ENCODE measurements at places on chromosomes 7 and 10.

DNA sequence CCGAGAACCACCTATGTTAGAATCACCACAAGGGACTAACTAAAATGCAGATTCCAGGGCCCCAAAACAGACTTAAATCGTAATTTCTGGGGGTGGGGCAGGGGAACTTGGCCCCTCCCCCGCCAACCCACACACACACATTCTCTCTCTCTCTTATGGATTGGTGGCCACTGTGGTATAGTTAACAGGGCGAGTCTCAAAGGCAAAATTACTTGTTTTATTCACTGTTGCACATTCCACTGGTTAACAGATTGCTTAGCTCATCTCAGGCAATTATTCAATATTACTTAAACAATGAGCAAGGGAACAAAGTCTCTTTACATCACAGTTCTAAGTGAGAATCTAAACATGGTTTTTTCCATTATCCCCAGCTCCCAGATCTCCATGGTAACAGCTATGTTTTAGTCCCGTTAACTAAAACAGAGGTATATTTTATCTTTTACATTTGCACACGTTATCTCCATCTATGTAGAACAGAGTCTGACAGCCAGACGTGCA lies 38.5 kb downstream of the IGF2BP3 start:
- no peak for DNase-seq

- DNase-seq, result peak; percentile 25
These were observed 945 bp upstream of the RHEB start for GRCh38 chr7:151520419-151521261.

DNA sequence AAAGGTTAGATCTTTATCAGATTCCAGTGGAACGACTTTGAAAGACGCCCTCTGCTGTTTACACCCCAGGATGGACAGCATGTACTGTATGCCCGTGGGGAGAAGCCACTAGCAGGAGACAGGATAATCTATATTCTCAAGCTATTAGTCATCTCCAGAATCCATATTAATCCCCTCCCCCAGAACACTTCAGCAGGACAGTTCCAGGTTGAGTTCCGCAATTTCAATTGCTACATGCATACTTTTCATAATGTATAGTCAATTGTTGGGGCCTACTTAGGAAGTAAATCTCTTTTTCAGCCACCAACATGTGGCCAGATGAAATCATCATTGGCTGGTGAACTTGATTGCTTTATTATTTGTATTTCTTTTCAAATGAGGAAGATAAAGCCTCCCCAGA lies 313.1 kb upstream of the SMIM30 start:
- DNase-seq, result no peak

DNA sequence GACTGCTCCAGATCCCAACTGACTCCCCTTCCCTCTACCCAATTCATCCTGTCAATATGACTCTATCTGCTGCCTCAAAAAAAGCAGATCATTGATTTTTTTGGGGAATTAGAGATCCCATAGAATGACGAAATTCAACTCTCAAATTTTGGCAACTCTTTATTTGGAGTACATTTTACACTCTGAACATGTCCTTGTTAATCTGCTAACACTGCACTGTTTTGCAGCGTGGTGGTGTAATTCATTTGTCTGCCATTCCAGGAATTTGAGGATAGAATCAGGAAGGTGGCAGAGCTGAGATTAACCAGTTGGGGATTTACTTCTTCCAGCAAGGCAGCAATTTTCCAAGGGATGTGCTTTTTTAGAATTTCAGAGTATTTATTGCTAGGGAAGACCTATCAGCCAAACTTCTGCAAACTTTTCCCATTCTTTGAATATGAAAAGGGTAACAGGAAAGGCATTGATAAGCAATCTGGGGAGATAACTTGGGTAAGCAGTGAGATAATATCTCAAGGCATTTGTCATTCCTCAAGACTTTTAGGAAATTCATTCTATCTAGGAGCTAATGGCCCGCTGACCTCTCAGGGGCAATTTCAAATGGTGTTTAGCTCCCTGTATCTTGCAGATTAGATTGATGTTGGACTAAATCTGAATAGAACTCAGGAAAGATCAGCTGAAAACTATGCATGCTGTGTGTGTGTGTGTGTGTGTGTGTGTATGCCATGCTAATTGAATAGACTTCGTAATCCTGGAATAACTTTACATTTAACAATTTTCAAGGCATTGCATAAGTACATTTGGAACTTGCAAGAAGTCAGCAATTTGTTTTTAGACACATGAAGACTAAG lies 9.7 kb downstream of the BAMBI start:
- DNase-seq, result no peak

- DNase-seq, result no peak
These were observed 189.1 kb downstream of the SKAP2 start for GRCh38 chr7:26675143-26675887.

DNA sequence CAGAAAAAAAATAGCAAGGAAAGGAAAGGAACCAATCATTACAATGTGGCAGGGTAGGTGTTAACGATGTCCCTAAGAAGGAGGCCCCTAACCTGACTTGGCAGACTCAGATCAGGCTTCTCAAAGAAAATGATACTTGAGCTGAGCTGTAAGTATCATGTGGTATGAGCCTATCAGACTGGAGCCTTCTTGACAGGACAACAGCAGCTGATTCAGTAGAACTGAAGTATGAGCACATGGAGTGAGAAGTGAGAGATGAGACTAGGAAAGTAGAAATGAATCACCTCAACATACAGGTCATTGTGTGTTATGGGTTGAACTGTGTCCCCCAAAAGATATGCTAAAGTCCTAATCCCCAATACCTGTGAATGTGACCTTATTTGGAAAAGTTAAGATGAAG lies 66.3 kb downstream of the MTERF1 start:
- DNase-seq, result no peak

GRCh38 chr10:69398466-69398865 lies 18.3 kb downstream of the TACR2 start:
- no peak for DNase-seq

DNA sequence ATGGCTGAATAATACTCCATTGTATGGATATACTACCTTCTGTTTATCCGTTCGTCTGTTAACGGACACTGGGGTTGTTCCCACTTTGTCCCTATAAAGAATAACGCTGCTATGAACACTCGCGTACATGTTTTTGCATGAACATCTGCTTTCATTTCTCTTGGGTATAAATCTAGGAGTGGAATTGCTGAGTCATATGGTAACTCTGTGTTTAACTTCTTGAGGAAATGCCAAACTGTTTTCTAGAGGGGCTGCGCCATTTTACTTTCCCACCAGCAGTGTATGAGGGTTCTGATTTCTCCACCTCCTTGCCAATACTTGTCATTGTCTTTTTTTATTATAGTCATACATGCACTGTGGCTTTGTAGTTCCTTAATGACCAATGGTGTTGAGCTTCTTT lies 20.6 kb upstream of the RASSF4 start:
- no peak for DNase-seq

DNA sequence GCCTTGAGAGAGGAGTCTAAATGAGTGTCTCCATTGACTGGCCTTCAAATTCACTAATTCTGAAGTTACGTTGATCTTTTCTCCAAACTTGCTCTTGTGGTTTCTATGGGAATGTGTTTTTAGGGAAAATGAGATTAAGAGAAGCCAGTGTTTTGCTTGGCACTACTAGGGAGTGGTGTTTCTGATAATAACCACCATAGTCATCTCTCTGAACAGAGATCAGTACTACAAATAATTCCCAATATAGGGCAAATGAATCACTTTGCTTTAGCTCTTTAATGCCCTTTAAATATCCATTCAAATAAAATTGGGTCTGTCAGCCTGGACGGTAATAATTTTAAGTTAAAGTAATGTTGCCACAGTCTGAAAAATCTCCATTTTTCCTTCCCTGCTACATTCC lies 90.8 kb downstream of the NRF1 start:
- DNase-seq, result no peak

- no peak for DNase-seq
These were observed 17.8 kb downstream of the HDAC9 start for GRCh38 chr7:18513343-18513742.

DNA sequence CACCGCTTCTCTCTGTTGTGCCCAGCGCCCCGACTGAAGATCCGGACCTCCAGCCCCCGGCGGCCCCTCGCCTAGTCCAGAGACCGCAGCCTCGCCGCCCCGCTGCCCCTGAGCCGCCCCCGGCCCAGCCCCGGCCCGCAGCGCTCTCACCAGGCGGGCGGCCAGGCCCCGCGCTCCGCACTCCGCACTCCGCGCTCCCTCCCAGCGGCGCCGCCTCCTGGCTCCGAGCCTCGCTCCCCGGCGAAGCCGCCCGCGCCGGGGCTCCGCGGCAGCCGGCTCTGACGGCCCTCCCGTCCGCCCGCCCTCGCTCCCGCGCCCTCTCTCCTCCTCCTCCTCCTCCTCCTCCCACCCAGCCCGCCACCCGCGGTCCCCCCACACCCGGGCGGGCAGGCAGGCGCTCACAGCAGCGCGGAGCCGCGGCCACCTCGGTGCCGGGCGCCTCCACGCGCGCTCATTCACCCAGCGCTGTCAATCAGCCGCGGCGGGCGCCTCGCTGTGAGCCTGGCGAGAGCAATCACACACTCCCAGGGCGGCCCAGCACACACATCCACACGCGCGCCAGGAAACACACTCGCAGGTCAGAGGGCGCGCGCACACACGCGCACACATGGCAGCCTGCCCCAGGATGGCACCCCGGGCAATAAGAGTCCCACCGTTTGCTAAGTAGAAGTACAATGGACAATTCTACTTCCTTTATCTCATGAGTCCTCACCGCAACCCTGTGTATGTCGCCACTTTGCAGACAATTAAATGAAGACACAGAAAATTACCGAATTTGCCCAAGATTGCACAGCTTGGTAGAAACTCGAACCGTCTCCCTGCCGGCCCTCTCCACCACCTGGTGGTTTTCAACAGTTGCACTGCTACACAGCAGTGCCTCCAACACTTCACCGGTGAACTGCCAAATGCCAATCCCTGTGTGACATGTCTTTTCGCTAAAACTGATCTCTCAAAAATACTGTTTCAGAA lies at the start of gene PRRT4:
TSS of gene PRRT4 (minus strand) at position 280 of the 969 bp plus-strand sequence.
- no peak for DNase-seq

DNA sequence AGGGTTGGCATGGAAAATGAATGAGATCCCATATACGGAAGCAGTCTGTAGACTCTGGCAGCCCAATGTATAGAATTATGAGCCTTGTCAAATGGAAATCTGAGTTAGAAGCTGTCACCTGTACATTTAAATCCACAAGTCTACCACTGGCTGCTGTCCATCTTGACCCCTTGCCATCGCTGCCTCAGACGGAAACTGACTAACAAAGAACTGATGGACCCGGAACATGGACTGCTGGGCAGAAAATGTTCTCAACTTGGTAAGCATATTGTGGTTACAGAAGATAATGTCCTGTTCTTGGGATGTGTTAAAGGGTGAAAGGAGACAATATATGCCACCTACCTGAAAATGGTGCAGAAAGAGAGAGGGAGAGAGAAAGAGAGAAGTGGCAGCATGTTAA lies 37.5 kb downstream of the PARP12 start:
- DNase-seq, result no peak

- DNase-seq, result no peak
These were observed 27.0 kb downstream of the BLNK start for GRCh38 chr10:96244354-96244753.

GRCh38 chr10:21954690-21955089 lies 48.8 kb downstream of the DNAJC1 start:
- DNase-seq, result no peak

GRCh38 chr7:99642027-99642426 lies 25.3 kb downstream of the ZSCAN25 start:
- no peak for DNase-seq

DNA sequence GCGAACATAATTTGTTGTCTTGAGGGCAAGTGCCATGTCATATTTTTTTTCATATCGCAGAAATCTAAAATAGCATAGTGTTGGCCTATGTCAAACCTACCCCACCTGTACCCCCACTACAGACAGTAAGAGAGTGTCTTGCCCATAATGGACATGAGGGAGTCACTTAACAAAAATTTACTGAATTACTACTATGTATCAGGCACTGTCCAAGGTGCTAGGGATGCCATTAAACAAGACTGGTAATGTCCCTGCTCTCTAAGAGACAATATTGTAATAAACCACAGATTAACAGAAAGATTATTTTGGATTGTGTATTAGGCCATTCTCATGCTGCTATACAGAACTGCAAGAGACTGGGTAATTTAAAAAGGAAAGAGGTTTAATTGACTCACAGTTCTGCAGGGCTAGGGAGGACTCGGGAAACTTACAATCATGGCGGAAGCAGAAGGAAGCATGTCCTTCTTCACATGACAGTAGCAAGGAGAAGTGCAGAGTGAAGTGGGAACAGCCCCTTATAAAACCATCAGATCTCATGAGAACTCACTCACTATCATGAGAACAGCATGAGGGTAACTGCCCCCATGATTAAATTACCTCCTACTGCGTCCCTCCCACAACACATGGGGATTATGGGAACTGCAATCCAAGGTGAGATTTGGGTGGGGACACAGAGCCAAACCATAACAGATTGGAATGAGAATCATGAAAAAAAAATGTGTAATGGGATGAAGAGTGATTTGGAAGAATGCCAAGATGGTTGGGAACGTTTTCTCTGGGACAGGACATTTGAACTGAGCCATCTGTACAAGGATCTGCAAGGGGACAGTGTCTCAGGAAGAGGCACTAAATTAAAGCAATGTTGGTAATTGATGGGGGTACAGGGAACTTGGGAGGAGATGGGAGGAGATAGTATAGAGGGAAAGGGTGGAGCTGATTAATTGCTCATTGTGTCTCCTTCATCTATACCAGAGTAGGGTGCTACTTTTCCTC lies 108.5 kb downstream of the FAM107B start:
- no peak for DNase-seq

DNA sequence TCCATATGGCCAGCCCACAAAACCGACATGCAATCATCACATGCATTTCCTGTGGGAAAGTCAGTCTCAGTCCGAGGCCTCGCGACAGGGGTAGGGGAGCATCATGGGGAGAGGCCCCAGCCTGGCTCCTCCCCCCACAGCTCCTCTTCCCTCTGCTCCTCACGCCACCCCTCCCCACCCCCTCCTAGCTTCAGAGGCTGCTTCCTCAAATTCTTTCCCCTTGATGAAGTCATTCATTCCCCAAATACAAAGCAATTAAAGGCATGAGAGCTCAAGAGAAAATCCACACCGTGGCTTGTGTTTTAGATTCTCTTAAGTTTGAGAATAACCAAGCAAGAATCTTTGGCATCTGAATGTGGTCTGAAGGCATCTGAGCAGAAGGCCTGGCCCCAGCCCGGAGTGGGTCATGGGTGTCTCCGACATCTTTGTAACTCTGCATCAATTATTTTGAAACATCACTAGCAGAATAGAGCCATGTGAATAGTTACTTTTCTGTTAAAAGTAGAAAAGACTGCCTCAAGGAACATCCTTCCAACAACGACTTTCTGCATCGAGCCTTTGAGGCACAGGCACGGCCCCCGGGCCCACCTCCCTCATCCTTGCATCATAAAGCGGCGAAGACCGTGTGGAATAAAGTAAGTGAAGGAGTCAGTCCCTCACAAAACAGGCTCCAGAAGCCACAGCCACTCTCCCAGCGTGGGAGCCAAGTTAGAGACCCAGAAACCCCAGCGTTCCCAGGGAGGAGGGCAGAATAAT lies 90.9 kb downstream of the DIP2C start:
- DNase-seq, result no peak

GRCh38 chr10:1668399-1668798 lies 68.9 kb downstream of the ADARB2 start:
- no peak for DNase-seq

DNA sequence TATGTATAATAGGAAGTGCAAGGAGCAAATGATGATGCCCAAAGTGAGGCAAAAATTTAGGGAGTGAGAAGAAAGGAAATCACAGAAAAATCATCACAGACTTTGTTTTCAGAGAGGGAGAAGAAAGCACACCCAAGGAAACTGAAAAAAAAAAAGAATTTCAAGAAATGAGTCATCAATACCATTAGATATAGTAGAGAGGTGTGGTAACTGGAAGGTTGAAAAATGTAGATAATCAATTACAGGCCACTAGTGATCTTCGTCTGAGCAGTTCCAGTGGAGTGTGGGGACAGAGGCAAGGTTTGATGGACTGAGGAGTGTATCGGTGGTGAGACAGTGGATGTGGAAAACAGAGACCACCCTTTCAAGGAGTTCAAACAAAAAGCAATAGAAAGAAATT lies 31.7 kb downstream of the ASB4 start:
- DNase-seq, result no peak

Data from activated naive CD4-positive, alpha-beta T cell (primary cell).